ENCODE measurements at places on chromosomes 4 and X.

GRCh38 chrX:54715621-54716020, 82.4 kb downstream of the ITIH6 start:
- DNase-seq: no peak

- peak; percentile 50 for DNase-seq
These were observed 50.0 kb upstream of the CLCN4 start for GRCh38 chrX:10106806-10107205.

DNA sequence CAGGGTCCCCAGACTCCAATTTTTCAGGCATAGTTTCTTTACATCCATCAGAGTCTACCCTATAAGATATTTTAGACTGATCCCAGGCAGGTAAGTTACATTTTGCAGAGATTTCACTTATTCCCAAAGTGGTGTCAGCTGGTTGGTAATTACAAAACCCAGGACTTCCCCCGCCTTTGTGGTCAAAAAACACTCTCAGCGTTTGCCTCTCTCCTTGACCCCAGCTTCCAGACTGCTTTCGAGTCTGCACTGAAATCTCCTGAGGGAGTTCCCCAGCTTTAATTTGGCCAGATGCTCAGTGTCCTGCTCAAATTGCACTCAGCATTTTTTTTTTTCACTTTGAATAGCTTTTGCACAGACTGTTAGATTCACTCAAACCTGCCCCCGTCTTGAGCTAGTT, 11.2 kb upstream of the AMOT start:
- no peak for DNase-seq

- DNase-seq: peak; percentile 39
These were observed at the start of gene STK32B for GRCh38 chr4:5051278-5052203. Gene STK32B (plus strand): TSS chr4:5051480.

DNA sequence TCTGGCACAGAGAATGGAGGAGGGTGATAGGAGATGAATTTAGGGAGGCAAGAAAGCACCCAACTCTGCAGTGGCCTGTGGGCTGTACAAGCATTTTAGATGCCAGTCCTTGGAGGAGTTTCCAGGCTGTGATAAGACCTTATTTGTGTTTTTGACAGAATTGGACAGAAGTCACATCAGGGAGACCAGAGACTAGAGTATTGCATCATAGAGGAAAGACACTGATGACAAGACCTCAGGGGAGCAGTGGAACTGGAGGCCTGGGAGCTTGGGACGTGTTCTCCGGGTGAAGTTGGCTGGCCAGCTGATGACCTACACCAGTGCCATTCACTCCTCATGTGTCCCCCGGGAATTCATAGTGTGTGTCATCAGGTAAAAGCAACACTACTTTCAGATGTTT, 284.0 kb upstream of the ZFP42 start:
- no peak for DNase-seq

DNA sequence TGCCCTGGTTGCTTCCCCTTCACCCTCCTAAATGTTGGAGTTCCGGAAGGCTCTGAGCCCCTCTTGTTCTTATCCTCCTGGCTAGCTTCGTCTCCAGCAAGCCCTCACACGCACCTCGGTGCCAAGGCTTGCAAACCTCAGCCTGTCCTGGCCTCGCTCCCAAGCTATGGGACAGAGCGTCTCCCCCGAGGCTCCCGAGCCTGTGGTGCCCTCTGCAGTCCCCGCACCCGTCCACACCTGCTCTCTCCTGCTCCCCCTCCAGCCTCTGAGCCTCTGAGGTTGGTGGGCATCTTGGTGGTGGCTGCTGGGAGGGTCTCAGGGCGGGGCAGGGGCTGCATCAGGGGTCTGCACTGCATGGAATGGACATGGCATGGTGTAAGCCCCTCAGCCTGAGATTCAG, 63.2 kb downstream of the TRMT44 start:
- no peak for DNase-seq

- DNase-seq: no peak
These were observed 124.5 kb downstream of the DMD start for GRCh38 chrX:33086886-33087285.

- DNase-seq: no peak
These were observed 62.2 kb downstream of the MFAP3L start for GRCh38 chr4:169963998-169964397.

- no peak for DNase-seq
These were observed 39.0 kb upstream of the SLC7A3 start for GRCh38 chrX:70969635-70970481.

- no peak for DNase-seq
These were observed 29.9 kb downstream of the CPEB2 start for GRCh38 chr4:15031993-15032675.

- DNase-seq: no peak
These were observed 90.7 kb downstream of the GEMIN8 start for GRCh38 chrX:13938829-13939530.

DNA sequence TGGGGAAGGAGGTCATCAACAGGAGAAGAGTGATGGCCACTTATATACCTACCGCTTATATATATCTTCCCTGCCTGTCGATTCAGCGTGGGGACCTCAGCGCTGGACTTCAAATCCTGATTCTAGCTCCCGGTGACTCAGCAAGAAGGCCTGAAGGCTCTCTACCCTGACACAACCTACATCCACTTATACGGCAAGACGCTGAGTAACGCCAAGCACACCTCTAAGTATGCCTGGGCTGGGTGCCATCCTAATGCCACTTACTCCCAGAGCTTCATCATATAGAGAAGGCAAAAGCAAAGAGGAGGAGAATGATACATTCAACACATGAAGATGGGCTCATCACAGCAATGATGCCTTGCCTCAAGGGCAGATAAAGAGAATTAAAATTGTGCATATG, 198.3 kb downstream of the CHIC2 start:
- DNase-seq: no peak

DNA sequence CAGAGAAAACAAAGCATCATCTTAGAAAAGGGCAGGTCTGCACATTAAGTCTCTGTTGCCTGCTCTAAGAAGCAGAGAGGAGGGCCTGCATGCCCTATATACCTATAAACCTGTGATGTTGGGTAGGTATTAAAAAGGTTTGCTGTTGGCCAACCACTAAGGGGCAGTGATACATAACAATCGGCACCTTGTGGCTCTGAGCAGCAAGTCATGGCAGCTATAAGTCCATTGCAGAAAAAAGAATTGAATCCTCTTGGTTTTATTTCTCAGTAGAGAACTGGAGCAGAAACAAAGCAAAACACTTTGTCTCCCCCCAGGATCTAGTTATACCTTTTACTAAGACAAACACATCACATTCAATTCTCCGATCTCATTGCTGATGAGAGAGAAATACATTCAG, 1364.4 kb downstream of the STIM2 start:
- DNase-seq: no peak

GRCh38 chr4:142380052-142380602, 466.0 kb downstream of the INPP4B start:
- DNase-seq: no peak

All from stimulated activated CD8-positive, alpha-beta memory T cell treated with anti-CD3 and anti-CD28 coated beads, Interleukin-4, amount 100 ng/mL, for 48 hours (primary cell).